CD4-positive, alpha-beta T cell treated with Interferon alpha-2 for 1 hour (primary cell): ENCODE measurements at places on chromosomes 7 and 10.

- no peak for DNase-seq
These were observed 210.8 kb downstream of the DNAJB6 start for GRCh38 chr7:157547611-157548010.

DNA sequence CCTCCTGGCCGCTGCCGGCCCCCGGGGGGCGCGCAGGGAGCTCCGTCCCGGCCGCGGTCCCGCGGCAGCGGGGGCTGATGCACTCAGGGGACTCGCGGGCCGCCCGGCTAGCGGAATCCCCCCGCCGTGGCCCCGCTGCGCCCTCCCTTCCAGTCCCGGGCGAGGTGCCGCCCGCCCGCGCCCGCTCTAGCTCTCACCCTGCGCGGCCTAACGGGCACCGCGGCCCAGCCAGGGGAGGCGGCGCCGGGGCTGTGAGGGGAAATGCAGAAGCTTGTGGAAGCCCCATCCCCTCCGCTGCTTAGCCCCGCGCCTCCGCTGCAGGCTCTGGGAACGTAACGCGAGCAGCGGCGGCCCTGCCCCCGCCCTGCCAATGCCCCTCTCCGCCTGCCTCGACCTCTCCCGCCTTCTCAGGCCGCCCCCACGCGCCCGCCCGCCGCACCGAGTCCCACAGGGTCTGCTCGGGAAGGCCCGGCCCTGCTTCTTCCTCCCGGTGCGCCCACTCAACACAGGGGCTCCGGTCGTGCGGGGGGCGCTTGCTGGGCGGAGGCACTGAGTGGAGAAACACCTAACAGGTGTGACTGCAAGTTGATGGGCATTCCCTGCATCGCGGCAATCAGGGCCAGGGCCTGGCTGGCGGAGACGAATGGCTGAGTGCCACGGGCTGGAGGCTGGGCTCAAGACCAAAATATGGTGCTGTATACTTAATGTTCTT is 384 bp upstream of the TMEM229A start:
- no peak for DNase-seq

- no peak for DNase-seq
These were observed 26.0 kb upstream of the PFKFB3 start for GRCh38 chr10:6176691-6177231.

GRCh38 chr7:12211711-12212485 is 804 bp downstream of the TMEM106B start:
- DNase-seq: no peak
